ENCODE measurements at places on chromosomes 11 and 22.

DNA sequence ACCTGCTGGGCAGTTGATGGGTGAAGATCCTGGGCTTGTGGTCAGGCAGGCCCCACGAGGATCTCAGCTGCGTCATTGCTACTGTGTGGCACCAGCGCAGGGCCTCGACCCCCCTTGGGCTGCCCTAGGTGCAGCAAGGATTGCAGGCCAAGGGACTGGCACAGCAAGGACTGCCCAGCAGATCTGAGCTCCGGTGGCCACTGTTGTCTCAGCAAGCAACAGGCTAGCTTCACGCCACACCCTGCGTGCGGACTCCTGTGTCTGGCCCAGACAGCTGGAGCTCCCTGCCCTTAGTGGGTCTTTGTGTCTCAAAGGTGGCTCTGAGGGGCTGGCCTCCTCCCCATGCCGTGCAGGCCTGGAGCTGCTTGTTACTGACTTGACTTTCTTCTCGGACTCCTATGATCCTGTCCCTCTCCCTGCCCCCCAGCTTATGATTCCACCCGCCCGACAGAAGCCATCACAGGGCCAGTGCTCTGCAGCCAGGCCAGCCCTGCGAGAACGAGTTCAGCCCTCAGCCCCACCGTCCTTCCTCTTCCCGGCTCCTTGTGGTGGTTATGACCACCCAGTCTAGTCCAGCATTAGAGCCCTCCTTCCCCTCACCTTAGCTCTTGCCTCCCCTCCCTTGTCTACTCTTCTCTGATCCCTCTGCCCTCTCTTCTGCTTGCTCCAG, 295.6 kb downstream of the TBC1D22A start:
- no peak for DNase-seq

DNA sequence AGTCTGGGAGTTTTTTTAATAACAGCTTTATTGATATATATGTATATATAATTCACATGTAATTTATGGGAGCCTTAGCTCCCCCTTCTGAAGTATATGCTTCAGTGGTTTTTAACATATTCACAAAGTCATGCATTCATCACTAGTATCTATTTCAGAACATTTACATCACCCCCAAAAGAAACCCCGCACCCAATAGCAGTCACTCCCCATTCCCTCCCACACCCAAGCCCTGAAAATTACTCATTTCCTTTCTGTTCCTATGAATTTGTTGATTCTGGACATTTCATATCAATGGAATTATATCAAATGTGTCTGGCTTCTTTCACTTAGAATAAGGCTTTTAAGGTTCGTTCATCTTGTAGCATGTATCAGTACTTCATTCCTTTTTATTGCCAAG, 35.6 kb upstream of the SYT7 start:
- DNase-seq = no peak

GRCh38 chr22:21938071-21938822, 14.4 kb downstream of the PPM1F start:
- peak; percentile 80 for DNase-seq

DNA sequence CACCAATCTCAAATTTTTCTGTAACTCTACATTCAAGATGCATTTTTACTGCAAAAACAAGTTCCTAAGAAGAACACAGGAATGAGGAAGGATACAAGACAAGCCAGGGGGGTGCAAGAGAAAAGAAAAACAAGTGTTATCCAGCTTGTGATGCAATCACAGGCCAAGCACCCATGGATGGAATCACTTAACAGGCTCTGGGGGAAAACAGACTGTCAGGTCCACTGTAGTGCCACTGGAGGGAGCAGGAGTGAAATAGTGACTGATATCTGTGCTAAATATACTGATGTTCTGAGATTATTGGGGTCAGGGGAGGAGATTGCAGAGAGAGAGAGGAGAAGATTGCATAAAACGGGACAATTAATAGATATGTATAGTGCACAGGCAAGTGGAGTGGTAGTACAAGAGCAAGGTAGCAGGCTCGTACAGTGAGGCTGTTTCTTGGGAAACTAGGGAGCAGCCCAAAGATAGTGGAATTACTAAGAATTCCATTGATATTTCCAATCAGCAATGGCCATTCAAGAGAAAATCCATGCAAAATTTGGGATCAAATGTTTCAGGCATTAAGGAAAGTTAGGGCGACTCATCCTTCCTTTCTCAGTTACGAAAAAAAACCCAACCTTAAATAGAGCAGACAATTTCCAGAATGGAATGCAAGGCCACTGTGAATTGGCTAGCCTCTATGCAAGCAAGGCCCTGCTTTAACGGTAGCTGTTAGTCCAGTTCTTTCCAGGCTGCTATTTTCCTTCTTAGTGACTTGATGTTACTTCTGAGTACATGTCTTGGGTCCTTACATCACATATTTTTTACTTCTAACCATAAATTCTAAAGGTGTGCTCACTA, 52.2 kb upstream of the CEP126 start:
- DNase-seq = no peak

- DNase-seq = no peak
These were observed 123.0 kb downstream of the TRIM44 start for GRCh38 chr11:35785287-35786167.

GRCh38 chr11:118705791-118706545, 26.5 kb upstream of the TREH start:
- DNase-seq = no peak

GRCh38 chr11:126522152-126522551, 166.7 kb downstream of the ST3GAL4 start:
- no peak for DNase-seq

DNA sequence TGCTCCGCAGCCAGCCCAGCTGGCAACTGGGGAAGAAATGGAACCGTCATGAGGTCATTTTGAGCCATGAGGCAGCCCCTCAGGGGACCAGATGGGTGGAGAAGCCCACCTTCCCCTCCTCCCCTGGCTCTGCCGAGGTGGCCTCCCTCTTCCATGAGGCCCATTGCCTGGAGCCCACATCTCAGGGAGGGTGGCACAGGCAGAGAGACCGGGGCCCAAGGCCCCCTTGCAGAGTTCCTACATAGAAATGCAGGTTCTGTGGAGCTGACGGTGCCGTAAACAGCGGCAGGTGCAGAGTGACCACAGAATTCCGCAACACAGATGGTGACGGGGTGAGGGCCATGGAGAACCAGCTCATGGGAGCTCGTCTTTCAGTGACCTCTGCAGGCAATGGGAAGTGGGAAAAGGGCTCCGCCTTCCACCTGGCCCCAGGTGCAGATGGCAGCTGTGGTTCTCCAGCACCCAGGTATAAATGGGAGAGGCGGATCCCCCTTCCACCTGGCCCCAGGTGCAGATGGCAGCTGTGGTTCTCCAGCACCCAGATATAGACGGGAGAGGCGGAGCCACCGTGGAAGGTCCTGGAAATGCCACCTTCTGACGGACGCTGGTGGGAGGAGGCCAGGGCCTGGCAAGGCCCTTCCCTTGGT, 765.4 kb downstream of the BRD1 start:
- no peak for DNase-seq

DNA sequence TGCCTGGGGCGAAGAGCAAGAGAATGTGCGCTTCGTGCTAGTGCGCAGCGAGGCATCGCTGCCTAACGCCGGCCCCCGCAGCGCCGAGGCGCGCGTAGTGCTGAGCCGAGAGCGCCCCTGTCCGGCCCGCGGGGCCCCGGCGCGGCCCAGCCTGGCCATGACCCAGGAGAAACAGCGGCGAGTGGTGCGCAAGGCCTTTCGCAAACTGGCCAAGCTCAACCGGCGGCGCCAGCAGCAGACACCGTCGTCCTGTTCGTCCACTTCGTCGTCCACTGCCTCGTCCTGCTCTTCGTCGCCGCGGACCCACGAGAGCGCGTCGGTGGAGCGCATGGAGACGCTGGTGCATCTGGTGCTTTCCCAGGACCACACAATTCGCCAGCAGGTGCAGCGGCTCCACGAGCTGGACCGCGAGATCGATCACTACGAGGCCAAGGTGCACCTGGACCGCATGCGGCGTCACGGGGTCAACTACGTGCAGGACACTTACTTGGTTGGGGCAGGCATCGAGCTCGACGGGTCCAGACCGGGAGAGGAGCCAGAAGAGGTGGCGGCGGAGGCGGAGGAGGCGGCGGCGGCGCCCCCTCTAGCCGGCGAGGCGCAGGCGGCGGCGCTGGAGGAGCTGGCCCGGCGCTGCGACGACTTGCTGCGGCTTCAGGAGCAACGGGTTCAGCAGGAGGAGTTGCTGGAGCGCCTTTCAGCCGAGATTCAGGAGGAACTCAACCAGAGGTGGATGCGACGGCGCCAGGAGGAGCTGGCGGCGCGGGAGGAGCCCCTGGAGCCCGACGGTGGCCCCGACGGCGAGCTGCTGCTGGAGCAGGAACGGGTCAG, 1.0 kb downstream of the RASSF10 start:
- DNase-seq = no peak

DNA sequence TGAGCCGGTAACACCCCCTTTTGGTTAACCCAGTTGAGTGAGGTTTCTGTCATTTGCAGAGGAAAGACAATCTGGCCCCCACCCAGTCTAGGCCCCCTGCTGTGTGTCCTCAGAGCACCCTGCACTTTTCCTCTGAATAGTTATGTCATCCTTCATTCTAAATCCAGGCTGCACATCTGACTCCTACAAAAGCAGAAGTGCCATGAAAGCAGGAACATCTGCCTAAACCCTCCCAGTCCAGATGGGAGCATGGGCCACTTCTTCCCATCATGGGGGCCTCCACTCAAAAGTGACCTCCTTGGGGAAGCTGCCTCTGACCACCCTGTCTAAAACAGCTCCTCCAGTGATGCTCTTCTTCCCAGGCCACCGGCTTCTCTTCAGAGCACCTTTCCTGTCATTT, 53.7 kb upstream of the HMGXB4 start:
- no peak for DNase-seq

DNA sequence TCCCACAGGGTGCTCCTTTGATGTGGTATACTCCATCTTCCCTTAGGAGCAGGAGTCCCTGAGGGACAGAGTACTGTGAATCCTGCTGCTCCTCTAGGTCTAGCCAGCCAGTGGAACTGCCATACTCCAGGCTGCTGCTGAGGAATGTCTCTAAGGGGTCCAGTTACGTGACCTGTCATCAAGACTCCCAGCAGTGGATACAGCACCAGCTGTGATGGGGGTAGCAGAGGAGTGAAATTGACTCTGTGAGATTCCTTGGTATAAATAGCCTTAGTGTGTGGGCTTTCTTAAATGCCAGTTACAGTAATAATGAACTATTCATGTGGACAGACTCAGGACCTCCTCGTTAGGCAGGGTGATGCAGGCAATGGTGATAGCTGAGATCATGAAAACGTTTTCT, 140.4 kb upstream of the LUZP2 start:
- DNase-seq = no peak

DNA sequence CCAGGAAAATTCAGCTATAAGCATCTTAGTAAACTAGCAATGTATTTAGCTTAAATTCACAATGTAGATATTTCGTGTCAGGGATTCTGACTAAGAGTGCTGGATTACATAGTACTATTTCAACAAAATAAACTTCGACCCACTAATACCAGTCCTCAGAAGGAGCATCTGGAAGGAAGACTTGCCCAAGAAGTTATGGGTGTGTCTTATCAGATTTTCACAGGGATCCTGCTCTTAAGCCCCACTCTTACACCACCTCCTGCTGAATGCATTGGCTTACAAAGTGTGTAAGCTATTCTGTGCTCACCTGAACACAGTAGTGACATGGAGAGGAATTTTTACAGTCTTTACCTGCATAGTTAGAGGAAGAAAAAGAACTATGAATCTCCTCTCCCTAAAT, 35.4 kb upstream of the ANO5 start:
- no peak for DNase-seq

GRCh38 chr22:44146088-44146861, 34.5 kb upstream of the PARVG start:
- DNase-seq = peak; percentile 23

DNA sequence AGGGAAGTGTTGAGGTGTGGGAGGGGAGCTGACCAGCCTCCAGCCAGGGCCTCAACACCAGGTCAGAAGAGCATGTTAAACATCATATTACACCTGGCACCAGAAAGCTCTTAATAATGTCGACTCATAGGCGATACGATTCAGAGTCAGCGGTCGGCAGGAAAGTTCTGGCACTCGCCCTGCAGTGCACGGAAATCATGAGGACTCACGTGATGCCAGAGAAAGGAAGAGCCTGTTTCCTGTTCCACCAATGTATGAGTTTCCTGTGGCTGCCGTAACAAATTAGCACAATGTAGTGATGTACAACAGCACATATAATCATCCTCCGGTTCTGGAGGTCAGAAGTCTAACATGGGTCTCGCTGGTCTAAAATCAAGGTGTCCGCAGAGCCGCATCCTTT, 198.8 kb downstream of the BARX2 start:
- no peak for DNase-seq

DNA sequence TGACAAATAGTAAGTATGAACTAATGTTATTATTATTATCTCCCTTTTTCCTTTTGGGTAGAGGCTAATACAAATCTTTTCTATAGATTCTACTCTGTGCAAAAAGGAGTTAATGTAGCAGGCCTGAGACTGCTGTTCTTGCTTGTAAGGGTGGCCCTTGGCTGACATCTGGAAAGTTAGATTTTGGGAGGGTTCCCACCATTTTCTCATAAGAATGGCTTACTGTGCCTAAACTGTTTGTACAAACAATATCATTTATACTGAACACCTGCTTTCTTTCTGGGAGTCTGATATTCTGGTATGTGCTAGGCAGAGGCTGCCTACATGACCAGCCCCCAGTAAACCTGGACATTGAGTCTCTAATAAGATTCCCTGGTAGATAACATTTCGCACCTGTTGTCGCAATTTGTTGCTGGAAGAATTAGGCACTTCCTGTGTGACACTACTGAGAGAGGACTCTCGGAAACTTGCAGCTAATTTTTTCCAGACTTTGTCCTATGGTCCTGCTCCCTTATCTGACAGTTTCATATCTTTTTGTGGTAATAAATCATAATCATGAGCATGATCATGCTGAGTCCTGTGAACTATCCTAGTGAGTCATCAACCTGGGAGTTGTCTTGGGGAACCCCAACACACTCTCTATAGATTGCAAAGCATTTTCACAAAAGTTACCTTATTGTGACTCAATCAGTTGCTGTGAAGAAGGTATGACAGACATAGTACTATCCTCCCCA, 257.7 kb upstream of the CCDC90B start:
- no peak for DNase-seq

DNA sequence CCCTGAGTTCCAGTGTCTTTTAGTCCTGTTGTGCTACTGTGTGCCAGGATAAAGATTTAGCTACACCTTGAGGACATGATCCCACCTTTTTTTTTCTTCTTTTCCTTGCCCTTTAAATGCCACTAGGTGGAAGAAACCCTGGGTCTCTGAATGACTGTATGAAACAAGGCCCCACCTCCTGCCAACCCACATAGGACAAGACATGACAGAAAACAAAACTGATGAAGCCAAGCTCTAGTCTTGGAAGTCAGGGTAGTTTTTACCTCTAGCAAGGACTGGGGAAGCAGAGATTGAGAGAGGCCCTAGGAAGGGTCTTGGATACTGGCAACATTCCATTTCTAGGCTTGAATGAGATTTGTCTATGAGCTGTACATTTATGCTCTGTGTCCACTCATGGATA, 410.7 kb downstream of the MIAT start:
- DNase-seq = no peak

- DNase-seq = no peak
These were observed 12.8 kb upstream of the LMO1 start for GRCh38 chr11:8276528-8276927.

GRCh38 chr11:45476126-45476525, 189.3 kb downstream of the CHST1 start:
- no peak for DNase-seq

GRCh38 chr11:66004186-66004585, 1.9 kb downstream of the BANF1 start:
- no peak for DNase-seq
